Memory B cell (primary cell): ENCODE measurements at places on chromosomes 3 and 15.

DNA sequence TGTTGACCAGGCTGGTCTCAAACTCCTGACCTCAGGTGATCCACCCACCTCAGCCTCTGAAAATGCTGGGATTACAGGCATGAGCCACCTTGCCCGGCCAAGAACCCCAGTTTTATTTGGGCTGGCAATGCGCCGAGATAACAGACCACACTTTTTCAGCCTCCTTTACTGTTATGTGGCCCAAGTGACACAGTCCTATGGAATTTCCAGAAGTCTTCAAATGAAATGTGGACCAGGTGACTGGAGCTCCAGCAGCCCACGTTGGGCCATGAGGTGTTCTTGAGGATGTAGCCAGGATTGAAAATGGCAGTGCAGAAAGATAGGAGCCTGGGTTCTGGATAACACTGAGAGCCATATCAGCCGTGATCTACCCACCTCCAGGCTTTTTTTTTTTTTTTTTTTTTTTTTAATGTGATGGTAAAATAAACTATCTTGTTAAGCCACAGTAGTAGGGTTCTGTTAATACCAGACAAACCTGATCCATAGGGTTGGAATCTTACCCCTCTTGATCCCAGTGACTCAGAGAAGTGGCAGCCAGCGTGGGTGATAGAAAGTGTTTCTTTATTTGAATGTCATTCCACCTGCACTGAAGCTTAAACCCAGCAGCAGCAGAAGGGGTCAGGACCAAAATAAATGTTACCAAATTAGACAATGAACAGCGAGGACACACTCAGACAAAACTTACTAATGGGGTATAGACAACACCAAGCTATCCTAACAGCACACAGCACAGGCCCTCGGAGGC, 55.6 kb downstream of the LHFPL4 start:
- no peak for DNase-seq

GRCh38 chr3:133276594-133276993, 123.3 kb upstream of the BFSP2 start:
- DNase-seq = no peak

- DNase-seq = no peak
Measured at GRCh38 chr3:41477399-41478014, 278.2 kb downstream of the CTNNB1 start.

GRCh38 chr3:1883534-1883933, 215.1 kb upstream of the CNTN4 start:
- DNase-seq = no peak

DNA sequence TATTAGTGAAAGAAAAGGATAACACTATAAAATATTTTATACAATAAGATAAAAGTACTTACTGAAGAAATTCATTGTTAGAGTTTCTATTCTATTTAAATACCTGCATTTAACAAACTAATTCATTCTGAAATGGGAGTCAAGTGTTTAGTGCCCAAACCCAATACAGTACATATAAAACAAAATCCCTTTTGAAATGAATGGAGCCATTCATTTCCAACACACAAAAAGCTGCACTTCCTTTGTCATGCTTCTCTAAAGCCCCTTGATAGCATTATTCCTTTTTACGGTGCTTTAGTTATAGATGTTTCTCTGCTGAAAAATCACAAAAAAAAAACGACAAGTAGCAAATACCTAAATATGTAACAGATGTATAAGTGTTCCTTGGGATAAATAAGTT, 596.3 kb downstream of the ZIC1 start:
- DNase-seq = no peak

GRCh38 chr15:58748852-58749531, 515 bp downstream of the ADAM10 start:
- DNase-seq = no peak

- DNase-seq = no peak
Measured at GRCh38 chr15:29613951-29614382, 208.3 kb downstream of the TJP1 start.

DNA sequence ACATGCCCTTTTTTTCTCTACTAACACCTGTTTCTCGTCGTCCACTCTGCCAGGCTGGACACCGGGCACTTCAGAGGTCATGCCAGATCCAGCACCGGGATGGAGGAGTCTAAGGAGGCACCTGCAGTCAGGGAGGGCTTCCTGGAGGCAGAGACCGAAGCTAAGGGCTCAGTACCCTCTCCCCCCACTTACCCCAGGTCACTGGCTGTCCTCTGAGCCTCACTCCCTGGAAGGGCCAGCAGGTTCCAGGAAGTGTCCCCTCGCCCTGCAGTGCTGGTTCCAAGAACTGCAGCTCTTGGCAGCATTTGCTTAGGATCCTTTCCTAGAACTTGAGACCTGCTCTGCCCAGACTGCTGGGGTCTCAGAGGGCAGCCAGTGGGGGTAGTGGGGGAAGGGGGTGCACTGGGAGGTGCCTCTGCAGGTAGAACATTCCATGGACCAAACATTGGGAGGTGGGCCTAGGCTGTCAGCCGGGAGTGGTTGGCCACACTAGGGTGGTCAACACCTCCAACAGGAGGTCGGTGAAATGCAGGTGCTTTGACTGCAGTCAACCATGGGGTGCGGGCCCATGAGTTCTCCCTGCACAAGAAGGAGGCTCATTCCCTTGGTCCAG, 11.3 kb downstream of the CISH start:
- no peak for DNase-seq

DNA sequence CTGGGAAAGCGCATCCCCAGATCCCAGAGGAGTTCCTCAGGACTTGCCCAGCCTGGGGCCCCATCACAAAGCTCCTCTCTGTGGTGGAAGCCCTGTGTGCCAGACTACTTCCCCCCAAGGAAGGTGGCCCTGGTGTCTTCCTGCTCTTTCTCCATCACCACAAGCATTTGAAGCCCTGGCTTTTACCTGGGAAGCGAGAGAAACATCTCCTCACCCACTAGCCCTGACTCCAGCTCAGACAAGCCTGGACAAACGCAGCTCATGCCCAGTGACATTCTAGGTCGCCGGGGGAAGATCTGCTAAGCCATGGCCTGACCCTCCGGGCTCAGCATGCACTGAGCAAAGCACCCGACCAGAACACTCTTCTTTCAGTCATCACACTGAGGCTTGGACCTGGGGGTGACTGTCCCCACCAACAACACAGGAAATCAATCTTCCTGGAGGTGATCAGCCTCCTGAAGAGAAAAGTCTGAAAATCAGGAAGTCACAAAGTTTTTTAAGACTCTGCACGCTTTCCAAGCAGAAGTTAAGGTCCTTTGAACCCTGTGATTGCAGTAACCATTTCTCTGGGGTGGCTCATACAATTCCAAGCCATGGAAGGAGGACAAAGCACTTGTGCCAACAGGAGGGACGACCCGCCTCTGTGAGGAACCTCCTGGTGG, 40.8 kb downstream of the KLHL25 start:
- DNase-seq = no peak

GRCh38 chr3:120274739-120275167, 10.3 kb downstream of the GPR156 start:
- DNase-seq = no peak

DNA sequence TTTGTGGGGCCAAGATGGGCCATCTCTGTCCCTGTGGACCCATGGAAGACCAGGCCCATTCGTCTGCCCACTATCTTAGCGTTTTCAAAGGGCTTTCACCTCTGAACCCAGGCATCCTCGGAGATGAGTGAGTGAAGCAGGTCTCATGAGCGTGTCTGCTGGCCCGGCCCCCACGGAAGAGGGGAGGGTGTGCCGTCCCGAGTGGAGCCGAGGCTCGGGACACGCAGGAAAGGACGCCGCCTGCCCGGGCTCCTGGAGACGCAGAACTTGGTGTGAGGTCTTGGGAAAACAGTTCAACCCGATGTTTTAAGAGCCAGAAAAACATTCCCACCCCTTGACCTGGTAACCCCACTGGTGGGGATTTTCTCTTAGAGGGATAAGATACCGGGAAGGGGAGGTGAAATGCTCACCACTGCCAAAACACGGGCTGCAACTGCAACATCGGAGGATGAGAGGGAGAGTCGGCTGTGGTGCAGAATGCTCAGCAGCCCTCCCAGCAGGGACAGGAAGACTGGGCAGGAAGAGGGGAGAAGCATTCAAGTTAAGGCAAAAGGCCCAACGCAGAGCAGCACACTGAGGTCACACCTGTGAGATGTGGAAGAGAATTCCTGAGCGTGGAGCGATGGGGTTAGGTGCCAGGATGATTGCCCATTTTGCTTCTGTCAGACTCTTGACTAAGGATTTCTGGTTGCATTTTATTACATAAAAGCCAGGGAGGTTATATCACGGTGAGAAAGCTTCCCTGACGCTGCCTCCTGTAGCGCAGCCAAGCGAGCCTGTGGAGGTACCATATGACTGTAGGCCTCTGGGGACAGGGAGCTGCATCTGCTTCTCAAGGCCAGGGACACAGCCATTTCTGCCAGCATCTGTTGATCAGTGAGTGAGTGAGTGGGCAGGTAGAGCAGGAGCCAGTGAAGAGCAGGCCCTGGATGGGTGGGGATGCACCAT, 14.1 kb upstream of the STAB1 start:
- DNase-seq = no peak

- DNase-seq = no peak
Measured at GRCh38 chr3:182544542-182544941, 248.8 kb upstream of the ATP11B start.

GRCh38 chr3:112089956-112090886, 4.0 kb downstream of the C3orf52 start:
- no peak for DNase-seq

- DNase-seq = no peak
Measured at GRCh38 chr15:74326746-74327145, 40.7 kb downstream of the CYP11A1 start.

GRCh38 chr15:77030928-77031375, 36.0 kb downstream of the PSTPIP1 start:
- DNase-seq = no peak

DNA sequence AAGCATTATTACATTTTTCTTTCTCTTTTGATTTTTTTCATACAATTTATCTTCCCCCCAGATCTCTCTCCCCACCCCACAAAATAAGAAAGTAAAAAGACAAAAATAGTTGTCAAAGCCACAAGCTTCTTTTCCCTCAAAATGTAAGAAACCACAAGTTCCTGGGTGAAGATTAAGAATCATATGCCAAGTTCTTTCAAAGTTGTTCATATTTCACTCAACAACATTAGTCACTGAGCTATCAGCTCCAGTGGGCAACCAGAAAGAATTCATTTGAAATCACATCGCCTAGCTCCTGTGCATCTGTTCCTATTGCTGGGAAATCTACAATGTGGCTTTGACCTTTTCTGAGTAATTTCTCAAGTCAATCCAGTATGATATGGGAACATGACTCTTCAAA, 681.6 kb upstream of the ARPP21 start:
- no peak for DNase-seq

DNA sequence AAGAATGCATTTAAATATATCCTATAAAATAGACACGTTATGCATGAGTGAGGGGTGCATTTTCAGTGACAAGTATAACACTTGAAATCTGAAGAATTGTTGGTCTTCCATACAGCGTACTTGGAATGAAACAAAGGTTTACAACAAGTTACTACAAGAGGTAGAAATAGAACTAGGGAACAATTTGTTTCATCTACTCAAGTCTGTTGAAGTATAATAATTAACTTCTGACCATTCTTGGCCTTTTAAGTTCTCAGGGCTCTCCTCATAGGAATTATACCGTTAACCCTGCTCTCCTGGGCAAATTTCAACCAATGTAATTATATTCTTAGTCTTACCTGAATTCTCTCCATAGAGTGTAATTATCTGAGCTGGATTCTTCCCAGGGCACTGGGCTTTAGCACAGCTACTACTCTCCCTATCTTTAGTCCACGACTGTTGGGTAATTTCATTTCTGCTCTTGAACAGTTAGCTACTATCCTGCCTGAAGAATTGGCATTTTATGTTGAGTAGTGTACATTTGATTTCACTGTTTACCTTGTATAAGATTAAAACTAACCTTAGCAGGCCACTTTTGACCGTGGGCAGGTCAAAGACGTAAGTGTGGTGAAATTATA, 100.6 kb downstream of the UBE2E2 start:
- DNase-seq = no peak

GRCh38 chr3:176757429-176757828, 439.9 kb downstream of the TBL1XR1 start:
- DNase-seq = no peak

- no peak for DNase-seq
Measured at GRCh38 chr3:160754371-160754854, 1.6 kb upstream of the PPM1L start.

GRCh38 chr15:95990833-95991232, 339.7 kb upstream of the NR2F2 start:
- DNase-seq = no peak

DNA sequence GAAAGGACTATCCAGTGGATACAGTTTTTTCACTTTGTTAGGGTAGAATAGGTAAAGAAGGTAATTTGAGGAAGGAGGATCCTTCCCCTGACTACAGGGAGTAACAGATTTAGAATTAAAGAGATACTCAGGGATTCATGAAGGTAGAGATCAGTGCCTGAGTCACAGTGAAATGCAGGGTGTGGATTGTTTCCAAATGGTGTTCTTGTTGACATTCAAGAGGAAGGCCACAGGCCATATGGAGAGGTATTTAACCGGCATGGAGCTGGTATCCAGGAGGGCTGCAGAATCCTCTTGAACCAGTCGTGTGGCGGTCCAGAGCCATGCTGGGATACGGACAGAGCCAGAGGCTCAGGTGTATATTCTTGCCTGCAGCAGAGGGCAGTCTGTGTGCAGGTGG, 28.2 kb downstream of the GYG1 start:
- DNase-seq = no peak
